ENCODE measurements at places on chromosomes 12 and 14. TPM values are rescaled to one million over a fixed set of nuclear protein-coding genes. Genes with fewer than 3 reads are reported as not detected.

KLRC3 gene
- not detected for total RNA-seq

CLEC1B gene
- total RNA-seq, result not detected

CARMIL3 gene
- total RNA-seq, result not detected

MYO1H gene
- total RNA-seq, result not detected

HOXC6 gene
- 0.09 TPM for total RNA-seq

SLCO1B3 gene
- total RNA-seq, result not detected

TAS2R31 gene
- total RNA-seq, result 13.6 TPM

BDKRB1 gene
- not detected for total RNA-seq

RDH11 gene
- total RNA-seq, result 110 TPM

PLEKHG7 gene
- not detected for total RNA-seq

SIX6 gene
- total RNA-seq, result not detected

NANOG gene
- total RNA-seq, result 0.16 TPM

EAPP gene
- 56.1 TPM for total RNA-seq

PCED1B gene
- total RNA-seq, result 0.27 TPM

SPX gene
- 0.54 TPM for total RNA-seq

ANAPC7 gene
- total RNA-seq, result 25.8 TPM

SLC38A4 gene
- 4.6 TPM for total RNA-seq

SERPINA10 gene
- total RNA-seq, result not detected

OAS2 gene
- total RNA-seq, result 2.0 TPM

NOVA1 gene
- total RNA-seq, result 16.9 TPM

PABPN1 gene
- 53.4 TPM for total RNA-seq

MYH6 gene
- total RNA-seq, result not detected

TPH2 gene
- total RNA-seq, result not detected

KRT83 gene
- not detected for total RNA-seq

HSPA2 gene
- 2.5 TPM for total RNA-seq

IFNG-AS1 gene
- total RNA-seq, result 0.09 TPM

FAM222A gene
- total RNA-seq, result 0.54 TPM

SDSL gene
- 5.9 TPM for total RNA-seq

SLC39A5 gene
- total RNA-seq, result not detected

ANO2 gene
- total RNA-seq, result not detected

SERPINA12 gene
- not detected for total RNA-seq

SVOP gene
- total RNA-seq, result not detected

SLC24A4 gene
- not detected for total RNA-seq

SLC35E3 gene
- total RNA-seq, result 7.0 TPM
